Pulmonary artery endothelial cell (primary cell): ENCODE measurements at places on chromosomes 7 and 10.

DNA sequence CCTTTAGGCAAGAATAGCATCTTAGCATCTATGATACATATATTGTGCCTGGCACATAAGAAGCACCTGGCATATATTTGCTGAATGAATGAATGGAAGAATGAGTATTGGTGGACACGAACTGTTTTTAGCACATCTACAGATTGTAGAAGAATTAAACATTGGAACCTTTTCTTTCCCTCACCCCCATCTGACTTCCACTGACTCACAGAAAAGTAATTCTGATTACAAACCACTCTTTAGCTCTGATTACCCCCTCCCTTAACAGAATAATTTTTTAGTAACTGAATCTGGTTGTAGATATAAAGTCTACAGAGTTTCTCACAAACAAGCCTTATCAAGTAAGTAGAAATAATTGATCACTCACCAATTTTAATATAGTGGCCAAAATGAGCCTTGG is 31.9 kb downstream of the SLC26A4 start:
- no peak for DNase-seq

DNA sequence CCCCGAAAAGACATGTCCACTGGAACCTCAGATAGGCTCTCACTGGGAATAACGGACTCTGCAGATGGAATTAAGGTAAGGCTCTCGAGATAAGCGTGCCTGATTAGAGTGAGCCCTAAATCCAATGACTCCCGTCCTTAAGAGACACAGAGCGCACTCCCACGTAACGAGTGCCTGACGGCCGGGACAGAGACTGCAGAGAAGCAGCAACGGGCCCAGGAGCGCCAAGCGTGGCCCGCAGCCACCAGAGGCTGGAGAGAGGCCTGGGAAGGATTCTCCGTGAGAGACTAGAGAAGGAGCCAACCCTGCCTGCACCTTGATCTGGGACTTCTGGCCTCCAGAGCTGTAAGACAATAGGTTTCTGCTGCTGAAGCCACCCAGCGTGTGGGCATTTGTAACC is 20.0 kb upstream of the TNRC18 start:
- DNase-seq: no peak

DNA sequence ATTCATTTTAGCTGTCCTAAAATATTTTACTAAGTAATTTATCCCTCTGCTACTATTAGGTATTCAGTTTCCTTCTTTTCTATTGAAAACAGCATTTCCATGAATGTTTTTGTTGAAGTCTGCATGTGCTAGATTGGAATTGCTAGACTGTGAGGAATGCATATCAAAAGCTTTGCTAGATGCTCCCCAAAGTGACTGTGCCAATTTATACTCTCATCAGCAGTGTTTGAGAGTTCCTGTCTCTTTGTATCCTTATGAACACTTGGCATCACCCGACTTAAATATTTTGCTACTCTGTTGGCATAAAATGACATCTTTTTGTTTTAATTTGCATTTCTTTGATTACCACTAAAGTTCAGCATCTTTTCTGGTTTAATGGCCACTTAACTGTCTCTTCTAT is 45.0 kb upstream of the PRR15 start:
- DNase-seq: no peak

DNA sequence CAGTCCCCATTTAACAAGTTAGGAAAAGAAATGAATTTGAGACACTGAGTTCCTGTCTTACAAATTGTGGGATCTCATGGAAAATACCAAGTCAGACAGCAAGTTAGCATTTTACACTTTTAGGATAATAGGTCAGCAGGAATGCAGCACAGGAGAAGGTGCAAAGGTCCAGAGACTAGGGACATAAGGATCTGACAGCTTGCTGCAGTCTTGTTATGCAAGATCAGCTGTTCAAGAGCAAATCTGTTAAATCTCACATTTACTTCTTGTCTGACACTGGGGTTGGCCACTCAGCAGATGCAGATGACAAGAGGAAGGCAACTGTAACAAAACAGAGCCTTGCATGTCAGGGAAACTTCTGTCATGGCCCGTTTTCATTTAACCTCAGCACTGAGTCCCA is 239.6 kb downstream of the PHF14 start:
- DNase-seq: no peak

GRCh38 chr10:17112566-17112965 is 17.0 kb downstream of the CUBN start:
- no peak for DNase-seq

DNA sequence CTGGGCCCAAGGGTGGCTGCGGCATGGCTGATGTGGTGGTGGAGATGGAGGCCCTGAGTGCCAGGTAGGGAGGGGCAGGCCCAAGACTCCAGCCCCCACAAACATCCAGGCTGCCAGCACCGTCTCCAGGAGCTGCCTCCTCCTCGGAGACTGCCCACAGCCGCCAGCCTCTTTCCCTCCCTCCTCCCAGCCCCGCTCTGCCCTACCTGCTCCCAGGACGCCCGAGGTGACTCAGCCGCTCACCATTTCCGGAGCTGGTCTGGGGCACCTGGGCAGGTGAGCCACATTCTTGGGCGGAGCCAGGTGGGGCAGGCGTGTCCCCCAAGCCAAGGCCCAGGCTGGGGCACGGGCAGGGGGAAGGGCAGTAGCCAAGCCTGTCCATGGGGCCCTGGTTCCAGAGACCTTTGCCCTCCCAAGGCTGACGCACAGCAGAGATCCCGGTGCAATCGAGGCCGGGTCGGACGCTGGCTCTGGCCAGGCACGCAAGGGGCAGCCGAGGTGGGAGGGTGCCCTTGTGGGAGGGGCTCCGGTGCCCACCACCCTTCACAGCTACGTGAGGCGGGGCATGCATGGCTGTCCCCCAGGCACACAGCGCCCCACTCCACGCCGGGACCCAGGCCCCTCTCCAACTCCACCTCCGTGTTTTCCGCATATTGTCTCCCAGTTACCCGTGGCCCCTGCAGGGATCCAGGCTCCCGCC is 8.8 kb downstream of the ADAP1 start:
- no peak for DNase-seq

GRCh38 chr7:128879939-128880746 is 17.5 kb downstream of the ATP6V1F start:
- no peak for DNase-seq

DNA sequence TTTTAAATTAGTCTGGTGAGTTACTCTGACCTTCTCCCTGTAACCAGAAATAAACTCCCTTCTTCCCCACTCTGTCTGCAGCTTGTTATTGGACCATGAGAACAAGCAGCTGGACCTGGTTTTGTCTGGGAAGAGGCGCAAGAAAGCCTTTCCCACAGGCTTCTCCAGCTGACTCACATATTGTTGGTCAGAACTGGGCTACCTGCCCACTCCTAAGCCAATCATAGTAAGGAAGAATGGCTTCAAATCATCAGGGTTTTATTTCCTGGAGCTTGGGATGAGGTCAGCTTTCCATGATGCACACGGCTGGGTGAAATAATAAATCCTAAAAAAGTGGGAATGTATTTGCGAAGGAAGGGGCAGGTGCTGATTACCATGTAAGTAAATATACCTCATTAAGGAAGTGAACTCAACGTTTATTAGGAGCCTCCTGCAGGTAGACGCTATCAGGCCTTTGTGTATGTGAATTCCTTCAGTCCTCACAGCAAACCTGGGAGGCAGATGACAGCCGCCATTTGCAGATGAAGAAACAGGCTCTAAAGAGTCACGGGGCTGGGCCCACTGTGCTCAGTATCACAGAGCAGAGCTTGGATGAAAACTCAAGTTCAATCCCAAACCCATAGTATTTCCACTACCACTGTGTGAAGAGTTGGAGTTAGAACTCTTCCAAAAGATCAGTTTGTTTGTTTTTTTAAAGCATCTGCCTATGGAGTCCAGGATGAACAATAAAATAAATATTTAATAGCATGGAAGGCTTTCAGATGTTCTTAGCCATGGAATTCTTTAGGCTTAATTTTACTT is 32.8 kb downstream of the IL15RA start:
- DNase-seq: peak; percentile 99

- no peak for DNase-seq
Measured at GRCh38 chr10:7409045-7409731, 1.6 kb downstream of the SFMBT2 start.

DNA sequence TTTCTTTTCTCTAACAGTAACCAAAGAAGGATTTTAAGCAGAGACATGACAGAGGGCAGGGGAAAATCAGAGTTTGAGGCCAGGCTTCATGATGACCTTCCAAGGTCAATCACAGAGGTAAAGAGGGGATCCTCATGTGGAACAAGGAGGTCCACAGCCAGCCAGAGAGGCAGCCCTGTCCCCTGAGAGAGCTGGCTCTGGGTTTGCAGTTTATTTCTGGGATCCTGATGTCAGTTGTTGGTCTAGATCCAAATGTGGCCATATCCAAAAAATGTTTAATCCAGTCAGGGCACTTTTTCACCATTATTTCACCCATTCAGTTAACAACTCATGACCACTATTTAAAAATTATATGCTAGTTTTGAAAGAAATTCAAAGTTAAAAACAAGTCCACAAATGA is 45.6 kb downstream of the GPR141 start:
- no peak for DNase-seq

DNA sequence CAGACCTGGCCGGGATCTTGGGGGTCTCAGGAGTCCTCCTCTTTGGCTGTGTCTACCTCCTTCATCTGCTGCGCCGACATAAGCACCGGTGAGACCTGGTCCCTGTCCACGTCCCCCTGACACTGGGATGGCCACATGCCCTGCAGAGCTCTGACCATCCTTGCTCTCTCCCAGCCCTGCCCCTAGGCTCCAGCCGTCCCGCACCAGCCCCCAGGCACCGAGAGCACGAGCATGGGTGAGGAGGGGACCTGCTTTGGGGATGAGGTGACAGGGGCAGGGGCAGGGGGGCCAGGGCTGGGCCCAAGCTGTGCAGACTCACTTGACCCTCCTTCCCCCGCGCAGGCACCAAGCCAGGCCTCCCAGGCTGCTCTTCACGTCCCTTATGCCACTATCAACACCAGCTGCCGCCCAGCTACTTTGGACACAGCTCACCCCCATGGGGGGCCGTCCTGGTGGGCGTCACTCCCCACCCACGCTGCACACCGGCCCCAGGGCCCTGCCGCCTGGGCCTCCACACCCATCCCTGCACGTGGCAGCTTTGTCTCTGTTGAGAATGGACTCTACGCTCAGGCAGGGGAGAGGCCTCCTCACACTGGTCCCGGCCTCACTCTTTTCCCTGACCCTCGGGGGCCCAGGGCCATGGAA is 959 bp downstream of the PVRIG start:
- DNase-seq: no peak

- no peak for DNase-seq
Measured at GRCh38 chr10:122995936-122996335, 12.7 kb downstream of the IKZF5 start.

DNA sequence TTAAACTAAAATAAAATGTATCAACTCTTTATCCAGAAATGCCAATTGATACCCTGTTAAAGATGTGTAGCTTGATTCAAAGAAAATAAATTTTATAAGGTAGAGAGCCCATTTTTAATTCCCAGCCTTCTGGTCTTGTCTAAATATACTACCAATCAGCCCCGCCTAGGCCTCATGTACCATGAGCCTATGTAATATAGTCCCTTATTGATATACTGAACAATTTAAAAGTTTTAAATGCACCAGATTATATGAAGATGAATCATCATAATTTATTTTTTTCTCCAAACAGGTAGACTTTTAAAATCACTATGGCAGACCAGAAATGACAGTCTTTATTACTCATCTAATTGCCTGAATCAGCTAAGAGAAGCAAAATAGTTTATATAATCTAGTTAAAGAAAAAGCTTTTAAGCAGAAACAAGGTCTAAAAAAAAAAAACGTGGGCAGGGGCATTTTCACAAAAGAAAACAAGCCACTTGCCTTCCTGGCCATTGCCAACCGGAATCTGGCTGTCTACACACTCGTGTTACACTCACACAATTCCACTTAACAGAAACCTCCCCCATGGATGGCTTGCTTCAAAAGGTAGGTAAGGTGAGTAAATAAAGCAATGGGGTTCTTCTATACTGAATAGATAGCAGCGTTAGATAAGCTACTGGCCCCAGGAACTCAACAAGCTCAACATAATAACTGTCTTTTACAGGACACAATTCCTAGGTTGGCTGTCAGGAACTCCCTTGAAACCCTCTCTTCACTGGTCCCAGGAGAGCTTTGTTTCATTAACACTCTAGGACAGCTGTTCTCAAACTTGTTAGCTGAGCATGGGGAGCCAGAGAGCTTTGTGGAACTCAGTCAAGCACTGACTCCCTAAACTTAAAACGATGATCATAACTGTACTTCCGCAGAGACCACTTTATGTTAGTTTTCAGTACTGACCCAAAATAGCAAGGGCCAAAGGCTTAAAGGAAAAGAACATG is 37.2 kb downstream of the RAPGEF5 start:
- DNase-seq: no peak

DNA sequence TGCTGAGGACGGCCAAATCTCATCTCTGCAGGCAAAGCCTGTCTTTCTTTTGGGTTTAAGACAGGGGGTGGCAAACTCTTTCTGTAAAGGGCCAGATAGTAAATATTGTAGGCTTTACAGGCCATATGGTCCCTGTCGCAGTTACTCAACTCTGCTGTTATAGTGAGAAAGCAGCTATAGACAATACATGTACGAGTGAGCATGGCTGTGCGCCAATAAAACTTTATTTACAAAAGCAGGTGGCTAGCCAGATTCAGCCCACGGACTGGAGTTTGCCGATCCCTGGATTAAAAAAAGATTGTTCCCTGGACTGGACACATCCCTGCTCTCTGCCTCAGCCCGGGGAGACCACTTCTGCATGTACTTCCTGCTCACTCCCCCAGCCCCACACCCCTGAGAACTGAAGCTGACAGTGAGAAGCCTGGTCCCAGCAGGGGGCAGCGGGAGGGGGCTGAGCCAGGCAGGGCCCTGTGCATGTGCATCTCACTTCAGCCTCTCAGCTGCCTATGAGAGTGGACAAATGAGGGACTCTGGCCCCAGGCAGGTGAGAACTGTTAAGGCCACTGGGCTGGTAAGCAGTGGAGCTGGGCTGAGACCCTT is 392.4 kb downstream of the PLXNA4 start:
- DNase-seq: no peak

DNA sequence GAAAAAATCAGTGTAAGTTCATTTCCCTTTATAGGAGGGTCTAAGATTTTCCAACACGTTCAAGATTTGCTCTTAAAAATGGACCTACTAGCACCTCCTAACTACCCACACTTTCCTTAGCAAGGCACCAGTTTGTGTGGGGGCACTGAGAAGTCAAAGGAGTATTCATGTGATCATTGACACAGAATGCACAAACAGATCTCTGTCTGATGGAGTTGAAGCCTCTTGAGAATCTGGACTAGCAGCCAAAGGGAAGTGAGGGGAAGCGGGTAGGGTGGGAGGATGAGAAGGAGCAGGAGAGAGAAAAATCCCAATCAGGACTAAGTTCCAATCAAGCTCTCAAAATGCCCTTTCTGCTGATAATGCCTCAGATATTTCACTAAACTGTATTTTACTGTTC is 4.1 kb downstream of the MMS19 start:
- DNase-seq: no peak

DNA sequence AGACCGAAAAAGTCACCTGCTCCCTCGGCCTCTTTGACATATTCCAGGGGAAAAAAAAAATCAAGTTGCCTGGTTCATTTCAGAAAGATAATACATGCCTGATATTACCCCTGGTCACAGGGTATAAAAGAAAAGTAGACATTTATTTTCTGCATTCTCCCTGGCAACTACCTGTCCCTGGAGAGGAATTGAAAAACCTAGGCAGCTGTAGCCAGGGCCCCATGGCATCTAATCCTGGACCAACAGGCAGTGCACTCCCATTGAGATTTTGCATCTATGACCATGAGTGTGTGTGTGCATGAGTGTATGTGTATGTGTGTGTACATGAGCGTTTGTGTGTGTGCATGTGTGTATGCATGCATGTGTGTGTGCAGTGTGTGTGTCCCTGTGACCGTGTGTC is 338.2 kb upstream of the PFKP start:
- DNase-seq: no peak
